Neural cell (in vitro differentiated cells): ENCODE measurements at places on chromosomes 12 and 14. TPM values are rescaled to one million over a fixed set of nuclear protein-coding genes. Genes with fewer than 3 reads are reported as not detected.

Gene PPP4R4
- 4.8 and 5.9 TPM in 2 replicates for polyA plus RNA-seq

Gene RPGRIP1
- polyA plus RNA-seq, result not detected in 2 replicates

Gene FOXN4
- 0.14 and 0.30 TPM in 2 replicates for polyA plus RNA-seq

Gene GPR162
- polyA plus RNA-seq, result 82.8 and 117 TPM in 2 replicates

Gene C12orf42
- 0.54 and 0.66 TPM in 2 replicates for polyA plus RNA-seq

Gene CCDC184
- 35.3 and 40.2 TPM in 2 replicates for polyA plus RNA-seq

Gene CBLN3
- not detected in 2 replicates for polyA plus RNA-seq

Gene KRT6C
- polyA plus RNA-seq, result not detected in 2 replicates

Gene GPR132
- not detected in 2 replicates for polyA plus RNA-seq

Gene VRTN
- not detected in 2 replicates for polyA plus RNA-seq

Gene KLRC2
- polyA plus RNA-seq, result 3.7 and 6.6 TPM in 2 replicates
